Suprapubic skin (tissue), 4 donors: ENCODE measurements at places on chromosomes 11 and 22. TPM values are rescaled to one million over a fixed set of nuclear protein-coding genes. Genes with fewer than 3 reads are reported as not detected.

GRCh38 chr22:43404673-43405385 is 7.0 kb upstream of the MPPED1 start:
- no peak for DNase-seq

GRCh38 chr11:47003180-47003877 is 66.8 kb downstream of the CSTPP1 start:
- DNase-seq: no peak

SMCO4 gene
- total RNA-seq: 53.1 TPM

- no peak for DNase-seq
These were observed 6.0 kb upstream of the F2 start for GRCh38 chr11:46712874-46713576.

- DNase-seq: no peak
These were observed 27.3 kb downstream of the LRRC74B start for GRCh38 chr22:21073023-21073422.

GRCh38 chr11:44388828-44389657 is 79.1 kb upstream of the ALX4 start:
- peak; percentile 8 for DNase-seq

CARD18 gene
- 16.5 TPM for total RNA-seq

- no peak for DNase-seq
These were observed 1.1 kb downstream of the RRM1 start for GRCh38 chr11:4095509-4096230.

GRCh38 chr11:102464859-102465500 is 12.4 kb upstream of the TMEM123 start:
- DNase-seq: no peak

DNA sequence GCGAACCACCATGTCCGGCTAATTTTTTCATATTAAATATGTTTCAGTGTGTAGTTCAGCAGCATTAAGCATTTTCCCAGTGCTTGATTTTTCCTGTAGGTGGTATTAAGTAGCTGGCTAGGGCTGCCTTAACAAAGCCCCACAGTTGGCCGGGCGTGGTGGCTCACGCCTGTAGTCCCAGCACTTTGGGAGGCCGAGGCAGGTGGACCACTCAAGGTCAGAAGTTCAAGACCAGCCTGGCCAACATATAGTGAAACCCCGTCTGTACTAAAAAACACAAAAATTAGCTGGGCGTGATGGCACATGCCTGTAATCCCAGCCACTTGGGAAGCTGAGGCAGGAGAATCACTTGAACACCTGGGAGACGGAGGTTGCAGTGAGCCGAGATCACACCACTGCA is 33.5 kb upstream of the TOLLIP start:
- no peak for DNase-seq

DNA sequence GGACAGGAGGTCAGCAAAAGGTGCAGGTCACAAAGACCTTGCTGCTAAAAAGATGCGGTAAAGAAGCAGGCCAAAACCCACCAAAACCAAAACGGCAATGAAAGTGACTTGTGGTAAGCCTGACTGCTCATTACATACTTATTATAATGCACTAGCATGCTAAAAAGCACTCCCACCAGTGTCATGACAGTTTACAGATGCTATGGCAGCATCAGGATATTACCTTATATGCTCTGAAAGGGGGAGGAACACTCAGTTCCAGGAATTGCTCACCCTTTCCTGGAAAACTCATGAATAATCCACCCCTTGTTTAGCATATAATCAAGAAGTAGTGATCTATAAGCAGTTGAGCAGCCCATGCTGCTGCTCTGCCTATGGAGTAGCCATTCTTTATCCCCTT is 45.2 kb upstream of the SLC5A12 start:
- no peak for DNase-seq

SCGB2A2 gene
- 1,077 TPM for total RNA-seq

DNA sequence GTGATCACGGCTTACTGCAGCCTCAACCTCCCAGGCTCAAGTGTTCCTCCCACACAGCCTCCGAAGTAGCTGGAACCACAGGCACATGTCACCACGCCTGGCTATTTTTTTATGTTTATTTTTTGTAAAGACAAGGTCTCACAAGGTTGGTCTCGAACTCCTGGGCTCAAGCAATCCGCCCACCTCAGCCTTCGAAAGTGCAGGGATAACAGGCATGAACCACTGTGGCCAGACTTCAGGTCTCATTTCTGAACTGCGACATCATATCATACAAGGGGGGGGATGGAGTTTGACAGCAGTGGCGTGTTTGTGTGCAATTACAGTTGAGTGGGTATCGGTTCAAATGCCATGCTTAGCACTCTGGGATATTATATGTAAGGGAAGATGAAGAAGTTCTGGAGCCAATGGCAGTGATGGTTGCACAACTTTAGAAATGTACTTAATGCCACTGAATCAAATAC is 6.9 kb downstream of the NAALADL1 start:
- no peak for DNase-seq

DNA sequence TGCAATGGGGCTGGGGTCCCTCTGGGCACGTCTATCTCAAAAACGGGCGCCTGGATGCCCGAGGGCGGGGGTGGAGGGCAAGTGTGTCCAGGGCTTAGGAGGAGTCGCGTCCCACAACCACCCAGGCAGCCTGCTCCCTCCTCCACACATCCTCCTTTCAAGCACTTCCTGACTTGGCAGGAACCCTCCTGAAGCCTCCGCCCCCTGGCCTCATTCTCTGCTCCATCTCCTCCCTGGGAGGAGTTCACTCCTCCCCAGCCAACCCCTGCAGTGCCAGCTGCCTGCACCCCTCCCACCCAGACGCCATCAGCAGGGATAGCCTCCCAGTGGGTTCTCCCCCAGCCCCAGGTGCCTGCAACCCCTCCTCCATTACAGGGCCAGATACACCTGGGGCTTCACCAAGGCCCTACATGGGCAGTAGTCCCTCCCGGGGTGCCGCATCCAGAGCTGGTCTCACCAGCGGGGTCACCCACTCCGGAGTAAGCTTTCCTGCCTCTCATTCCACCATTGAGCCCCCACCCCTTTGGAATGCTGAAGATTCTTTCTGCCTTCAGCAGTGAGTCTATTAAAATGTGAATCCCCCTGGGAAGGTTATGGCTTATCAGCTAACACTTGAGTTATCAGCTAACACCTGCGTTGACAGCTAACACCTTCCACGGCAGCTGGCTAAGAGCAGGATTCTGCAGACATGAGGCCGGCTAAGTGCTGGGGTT is 24.4 kb downstream of the RTN4R start:
- DNase-seq: no peak

DNA sequence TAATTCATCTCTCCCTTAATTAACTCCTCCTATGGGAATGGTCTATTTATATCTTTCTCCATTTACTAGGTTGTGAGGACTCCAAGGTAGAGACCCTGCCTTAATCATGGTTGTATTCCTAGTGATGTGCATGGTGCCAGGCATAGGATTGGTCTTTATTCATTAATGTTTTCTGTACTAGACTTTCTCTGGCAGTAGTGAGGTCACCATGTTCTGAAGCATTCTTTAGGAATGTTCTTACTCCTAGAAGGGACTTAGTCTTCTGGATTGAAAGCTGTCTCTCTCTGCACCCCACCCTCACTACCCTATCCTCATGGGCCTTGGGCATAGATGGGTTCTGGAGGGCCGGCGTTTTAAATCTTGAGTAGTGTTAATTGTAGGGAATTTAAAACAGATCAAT is 10.6 kb upstream of the INSC start:
- DNase-seq: no peak

GRCh38 chr11:41392596-41392995 is 66.9 kb downstream of the LRRC4C start:
- no peak for DNase-seq

DNA sequence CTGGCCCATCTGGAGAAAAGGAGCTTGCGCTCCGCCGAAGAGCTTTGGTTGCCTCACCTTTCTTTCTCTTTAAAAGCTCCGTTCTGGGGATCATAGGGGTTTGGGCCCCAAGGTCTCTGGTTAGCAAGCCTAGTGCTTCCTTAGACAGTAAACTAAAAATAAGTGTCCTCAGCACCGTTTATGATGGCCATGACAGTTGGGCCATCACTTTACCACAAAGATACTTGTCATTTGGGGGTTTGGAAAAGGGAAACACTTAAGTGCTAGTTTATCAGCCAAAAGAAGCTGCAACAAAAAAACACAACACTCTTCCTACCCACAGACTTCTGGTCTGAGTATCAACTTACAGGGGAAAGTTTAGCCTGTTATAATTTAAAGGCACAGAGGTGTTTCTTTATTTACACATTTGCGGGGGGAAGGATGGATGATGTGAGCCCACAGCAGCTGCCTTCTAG is 88.4 kb upstream of the CD44 start:
- DNase-seq: no peak

DNA sequence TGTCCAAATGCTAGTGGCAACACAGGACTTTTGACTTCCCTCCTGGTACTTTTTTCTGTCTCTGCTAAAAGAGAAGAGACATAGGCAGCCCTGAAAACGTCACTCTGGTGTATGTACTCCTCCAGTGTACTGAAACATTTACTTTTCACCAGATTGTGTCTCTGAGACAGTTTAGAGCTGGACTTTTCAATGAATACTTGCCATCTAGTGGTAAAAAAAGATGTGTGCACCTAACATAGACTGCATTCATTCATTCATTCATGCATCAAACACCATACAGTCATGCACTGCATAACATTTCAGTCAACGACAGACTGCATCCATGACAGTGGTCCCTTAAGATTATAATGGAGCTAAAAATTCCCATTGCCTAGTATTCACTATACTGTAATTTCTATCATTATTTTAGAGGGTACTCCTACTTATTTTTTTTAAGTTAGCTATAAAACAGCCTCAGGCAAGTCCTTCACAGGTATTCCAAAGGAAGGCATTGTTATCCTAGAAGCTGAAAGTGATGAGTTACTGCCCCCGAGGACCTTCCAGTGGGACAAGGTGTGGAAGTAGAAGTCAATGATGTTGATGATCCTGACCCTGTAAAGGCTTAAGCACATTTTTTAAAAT is 186.2 kb downstream of the SPON1 start:
- DNase-seq: no peak

DNA sequence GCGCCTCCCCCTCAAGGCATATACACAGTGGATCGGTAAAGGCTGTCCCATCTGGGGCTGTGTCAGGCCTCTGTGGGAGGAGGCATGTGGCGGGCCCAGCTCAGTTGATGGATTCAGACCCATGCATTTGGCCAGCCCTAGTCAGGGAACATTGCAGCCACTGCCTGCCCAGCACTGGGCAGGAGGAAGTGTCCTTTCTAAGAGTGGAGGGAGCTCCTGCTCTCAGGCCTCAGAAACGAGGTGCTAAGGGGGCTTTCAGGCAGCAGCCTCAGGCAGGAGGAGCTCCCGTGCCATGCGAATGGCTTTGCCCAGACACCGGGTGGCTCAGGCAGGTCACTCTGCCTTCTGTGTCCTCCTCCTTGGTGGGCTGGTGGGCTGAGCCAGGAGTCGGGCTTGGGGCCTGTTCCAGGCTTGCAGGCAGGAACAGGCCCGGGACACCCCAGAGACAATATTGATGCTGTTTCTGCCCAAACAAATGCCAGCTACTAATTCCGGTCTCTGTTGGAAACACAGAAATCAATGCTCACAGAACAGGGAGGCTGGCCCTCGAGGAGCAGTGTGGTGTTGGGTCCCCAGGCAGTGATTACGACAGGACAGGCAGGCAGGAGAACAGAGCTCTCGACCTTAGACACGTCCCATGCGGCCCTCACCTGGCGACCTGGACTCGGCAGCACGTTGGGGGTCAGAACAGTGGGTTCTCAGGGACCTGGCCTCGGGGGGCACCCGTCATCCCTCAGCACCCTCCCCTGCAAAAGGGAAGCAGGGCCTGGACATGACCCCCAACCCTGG is 42.3 kb upstream of the CCDC188 start:
- no peak for DNase-seq

GRCh38 chr22:49521787-49522224 is 305.9 kb downstream of the BRD1 start:
- no peak for DNase-seq

SMTN gene
- total RNA-seq: 51.2 TPM

PRR5L gene
- 3.4 TPM for total RNA-seq

DNA sequence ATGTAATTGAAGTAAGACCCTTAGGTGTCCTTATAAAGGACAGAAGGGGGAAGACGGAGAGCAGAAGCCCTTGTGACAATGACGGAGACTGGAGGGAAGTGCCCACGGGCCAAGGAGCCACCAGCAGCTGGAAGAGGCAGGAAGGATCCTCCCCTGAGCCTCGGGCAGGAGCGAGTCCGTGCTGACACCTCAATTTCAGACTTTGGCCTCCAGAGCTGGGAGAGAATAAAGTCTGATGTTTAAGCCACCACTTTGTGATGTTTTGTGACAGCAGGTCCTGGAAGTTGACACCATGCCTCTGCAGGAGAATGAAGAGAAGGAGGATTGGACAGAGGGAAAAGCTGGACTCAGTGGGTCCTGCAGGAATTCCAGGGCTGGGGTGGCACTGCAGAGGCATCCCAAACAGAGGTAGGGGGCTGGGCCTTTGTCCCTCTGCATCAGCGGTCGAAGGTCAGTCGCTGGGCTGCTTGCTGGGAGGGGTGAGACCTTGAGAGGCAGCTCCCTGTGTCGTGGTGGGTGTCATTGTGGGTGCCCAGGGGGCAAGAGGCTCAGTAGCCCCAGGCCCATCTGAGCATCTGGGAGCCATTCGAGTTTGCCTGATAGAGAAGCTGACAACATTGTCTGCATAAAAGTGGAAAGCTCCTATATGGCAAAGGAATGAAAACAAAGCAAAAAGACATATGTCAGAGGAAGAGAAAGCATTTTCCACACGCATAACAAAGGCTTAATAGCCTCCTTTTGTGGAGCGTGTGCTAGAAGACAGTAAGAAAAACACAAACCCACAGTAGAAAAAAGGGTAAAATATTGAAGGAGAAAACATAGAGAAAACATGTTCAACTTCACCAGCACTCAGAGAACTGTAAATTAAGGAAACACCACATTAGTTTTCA is 68.8 kb downstream of the RTL6 start:
- no peak for DNase-seq

GRCh38 chr22:36478966-36479365 is 2.5 kb downstream of the TXN2 start:
- no peak for DNase-seq

- peak; percentile 83 for DNase-seq
These were observed 1.3 kb upstream of the PATZ1 start for GRCh38 chr22:31347251-31348008.

CRYAB gene
- total RNA-seq: 199 TPM

DNA sequence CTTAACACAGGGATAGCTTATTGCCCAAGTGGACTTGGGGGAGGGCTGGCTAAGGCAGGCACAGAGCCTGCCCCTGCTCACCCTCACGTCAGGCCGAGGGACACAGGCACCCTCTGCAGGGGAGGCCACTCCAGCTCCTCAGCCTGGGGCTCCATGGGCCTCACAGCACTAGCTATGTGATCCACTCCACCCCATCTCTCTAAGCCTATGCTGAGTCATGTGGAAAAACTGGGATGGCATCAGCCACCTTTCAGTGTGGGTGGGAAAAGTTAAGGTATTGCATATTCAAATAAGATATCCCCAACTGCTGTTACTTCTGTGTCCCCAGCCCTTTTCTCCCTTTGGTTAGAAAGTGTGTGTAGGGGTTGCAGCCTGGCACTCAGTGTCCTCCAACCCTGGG is 22.3 kb downstream of the RANGAP1 start:
- DNase-seq: no peak
